Activated T-cell treated with anti-CD3 and anti-CD28 coated beads for 24 hours (primary cell): ENCODE measurements at places on chromosomes 1 and 21.

- no peak for DNase-seq
Observed at GRCh38 chr1:77594366-77595112, 87.9 kb downstream of the ZZZ3 start.

- no peak for DNase-seq
Observed at GRCh38 chr1:8435569-8436071, 117.7 kb downstream of the SLC45A1 start.

GRCh38 chr1:20481643-20482498, 4.1 kb downstream of the CAMK2N1 start:
- no peak for DNase-seq

- no peak for DNase-seq
Observed at GRCh38 chr1:115142616-115143015, 53.3 kb upstream of the TSPAN2 start.

DNA sequence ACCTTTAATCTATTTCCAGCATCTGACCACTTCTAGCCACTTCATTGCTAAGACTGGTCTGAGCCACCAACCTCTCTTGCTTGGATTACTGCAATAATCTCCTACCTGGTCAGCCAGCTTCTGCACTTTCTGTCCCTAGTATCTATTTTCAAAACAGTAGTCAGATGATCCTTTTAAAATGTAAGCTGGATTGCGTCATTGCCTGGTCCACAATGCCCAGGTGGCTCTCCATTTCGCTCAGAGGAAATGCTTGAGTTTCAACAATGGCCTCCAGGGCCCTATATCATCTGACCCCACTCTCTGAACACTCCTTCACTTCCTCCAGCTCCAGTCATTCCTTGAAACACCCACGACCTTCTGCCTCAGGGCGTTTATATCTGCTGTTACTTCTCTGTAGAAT, 2.3 kb downstream of the FYB2 start:
- no peak for DNase-seq

GRCh38 chr1:96509951-96510350, 211.6 kb upstream of the PTBP2 start:
- no peak for DNase-seq

GRCh38 chr1:48937732-48938131, 161.0 kb upstream of the BEND5 start:
- no peak for DNase-seq
